ENCODE measurements at places on chromosomes 16 and 17.

- peak; percentile 5 for DNase-seq
Measured at GRCh38 chr16:56193951-56194726, 2.9 kb downstream of the GNAO1 start.

GRCh38 chr16:3553138-3553923, 23.9 kb downstream of the NLRC3 start:
- DNase-seq: no peak

GRCh38 chr17:63841350-63842172, 924 bp downstream of the SMARCD2 start:
- DNase-seq: no peak

DNA sequence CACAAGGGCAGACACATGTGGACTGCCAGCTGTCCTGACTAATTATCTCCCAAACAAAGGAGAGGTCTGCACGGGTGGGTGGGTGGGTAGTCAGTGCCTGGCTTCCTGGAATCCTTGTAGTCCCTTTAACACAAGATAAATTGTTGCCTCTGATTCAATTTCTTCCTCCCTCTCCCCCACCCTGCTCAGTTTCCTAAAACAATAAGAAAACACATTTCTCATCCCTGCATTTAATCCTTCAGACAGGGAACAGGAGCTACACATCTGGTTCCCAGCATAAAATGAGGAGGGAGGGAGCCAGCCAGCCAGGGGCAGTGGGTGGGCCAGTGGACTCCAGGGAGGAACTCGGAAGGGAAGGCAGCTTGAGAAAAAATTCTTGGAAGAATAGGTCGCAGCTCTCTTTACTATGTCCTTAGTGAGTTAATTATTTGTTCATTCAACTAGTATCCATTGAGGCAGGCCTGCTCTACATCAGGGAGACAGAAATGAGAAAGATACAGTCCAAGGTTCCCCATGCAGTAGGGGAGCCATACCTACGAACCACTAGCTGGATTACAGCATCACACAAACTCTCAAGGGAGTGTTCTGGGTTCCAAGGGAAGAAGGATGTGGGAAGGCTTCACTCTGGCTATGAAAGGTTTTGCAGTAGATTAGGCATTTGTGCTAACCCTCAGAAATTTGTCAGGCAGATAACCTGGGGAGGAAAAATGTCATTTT, 58.3 kb downstream of the CCT6B start:
- DNase-seq: no peak

DNA sequence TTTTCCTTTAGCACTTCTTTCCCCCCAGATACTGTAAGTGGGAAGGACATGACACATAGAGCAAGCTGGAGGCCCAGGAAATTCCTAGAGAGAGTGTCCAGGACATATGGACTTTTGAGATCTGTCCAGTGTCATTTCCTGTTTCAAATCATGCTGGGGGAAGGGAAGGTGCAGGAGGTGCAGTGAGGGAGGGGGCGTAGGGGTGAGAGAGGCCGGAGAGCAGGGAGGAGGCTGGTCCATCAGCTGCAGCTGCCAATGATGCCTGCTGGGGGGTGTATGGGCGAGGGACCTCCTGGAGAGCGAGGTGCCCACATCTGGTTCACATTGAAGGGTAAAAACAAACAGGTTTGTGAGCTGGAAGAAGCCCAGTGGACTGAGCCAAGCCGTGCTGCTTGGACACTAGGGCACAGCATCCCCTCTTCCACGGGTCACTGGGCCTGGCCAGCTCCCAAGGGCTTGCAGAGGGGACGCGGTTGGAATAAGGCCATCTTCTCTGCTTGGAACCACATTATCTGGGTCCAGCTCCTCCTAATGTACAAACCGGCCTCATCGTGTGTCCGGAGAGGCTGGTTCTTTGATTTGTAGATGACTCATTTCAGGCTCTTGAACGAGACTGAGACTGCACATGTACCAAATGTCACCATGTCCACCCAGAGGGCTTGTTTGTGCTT, 70.4 kb upstream of the SMURF2 start:
- no peak for DNase-seq

DNA sequence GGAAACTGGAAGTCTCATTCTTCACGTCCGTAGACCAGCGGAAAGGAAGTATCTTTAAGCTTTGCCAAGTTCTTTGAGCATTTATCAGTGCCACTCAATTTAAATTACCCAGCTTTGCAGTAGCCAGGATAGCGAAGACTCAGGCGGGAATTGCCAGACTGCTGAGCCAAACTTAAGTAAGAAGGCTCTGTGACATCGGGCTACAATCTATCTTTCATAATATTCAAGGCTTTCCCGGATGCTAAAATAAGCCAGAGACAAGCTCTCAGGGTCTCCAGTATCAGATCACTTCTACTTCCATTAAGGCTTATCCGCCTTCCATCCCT, 436 bp upstream of the BRIP1 start:
- DNase-seq: no peak

DNA sequence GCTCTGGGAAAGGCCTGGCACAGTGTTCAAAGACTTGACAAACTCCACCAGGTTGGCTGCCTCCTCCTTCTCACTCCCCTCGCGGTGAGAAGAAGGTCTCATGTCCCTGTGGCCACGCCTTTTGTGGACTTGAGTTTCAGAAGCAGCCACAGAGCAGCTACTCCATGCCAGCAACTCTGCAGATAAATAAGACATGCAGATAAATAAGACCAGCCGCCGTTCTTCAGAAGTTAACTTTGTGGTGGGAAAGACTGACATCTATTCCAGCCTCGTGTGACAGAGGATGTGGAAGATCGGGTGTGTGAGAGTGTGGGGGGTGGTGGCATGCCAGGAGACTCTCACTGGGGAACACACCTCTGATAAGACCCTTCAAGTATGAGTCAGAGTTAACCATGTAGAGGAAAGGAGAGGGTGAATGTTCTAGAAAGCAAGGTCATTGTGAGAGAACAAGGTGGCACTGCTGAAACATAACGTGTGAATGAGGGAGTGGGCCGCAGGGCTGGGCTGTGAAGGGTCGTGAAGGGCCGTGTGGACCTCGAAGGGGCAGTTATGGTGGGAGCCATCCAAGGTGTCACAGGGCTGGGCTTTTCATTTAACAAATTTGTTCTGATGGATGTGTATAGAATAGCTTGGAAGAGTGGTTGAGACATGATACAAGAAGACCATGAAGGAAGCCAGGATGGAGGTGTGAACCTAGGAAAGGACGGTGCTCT, 830 bp downstream of the SPACA3 start:
- no peak for DNase-seq

DNA sequence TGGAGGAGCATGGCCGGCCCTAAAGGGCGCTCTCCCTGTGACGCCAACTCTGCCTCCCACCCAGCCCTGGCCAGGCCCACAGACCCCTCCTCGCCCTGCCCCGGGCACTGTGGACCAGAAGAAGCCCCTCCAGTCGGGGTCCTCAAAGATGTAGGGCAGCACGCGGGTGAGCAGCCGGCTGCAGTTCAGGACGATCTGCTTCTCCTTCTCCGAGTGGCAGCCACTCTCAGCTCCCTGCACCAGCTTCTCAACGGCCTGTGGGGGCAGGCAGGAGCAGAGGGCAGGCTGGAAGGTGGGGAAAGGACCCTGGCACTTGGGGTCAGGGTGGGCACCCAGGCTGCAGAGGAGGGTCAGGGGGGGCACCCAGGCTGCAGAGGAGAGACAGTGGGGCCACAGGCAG, 8.9 kb downstream of the HID1 start:
- DNase-seq: no peak

- peak; percentile 13 for DNase-seq
Measured at GRCh38 chr16:72241930-72242329, 70.0 kb upstream of the PMFBP1 start.

GRCh38 chr16:35188288-35189155, 1729.1 kb downstream of the TP53TG3F start:
- no peak for DNase-seq

DNA sequence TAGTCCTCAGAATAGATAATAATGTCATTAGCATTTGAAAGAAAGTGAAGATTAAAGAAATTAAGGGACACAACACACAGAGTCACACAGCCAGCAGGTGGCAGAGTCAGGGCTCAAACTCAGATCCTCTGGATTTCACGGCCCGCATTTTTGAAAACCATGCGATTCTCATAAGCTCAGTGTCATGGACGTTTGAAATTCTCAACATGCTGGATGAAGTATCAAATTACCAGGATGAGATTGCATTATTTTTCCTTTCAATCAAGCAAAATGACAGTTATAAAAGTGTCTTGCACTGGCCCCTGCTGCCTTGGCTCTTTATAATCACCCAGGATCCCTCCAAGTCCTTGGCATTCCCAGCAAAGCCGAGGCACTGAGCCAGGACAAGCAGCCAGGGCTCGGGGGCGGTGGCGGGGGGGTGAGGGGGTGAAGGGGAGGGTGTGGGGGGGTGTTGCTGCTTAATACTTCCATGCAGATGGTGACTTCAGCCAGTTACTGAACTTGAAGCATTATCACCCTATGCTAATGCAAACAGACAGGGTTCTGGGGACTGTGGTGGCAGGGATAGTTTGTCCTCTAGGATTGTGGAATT, 6.6 kb upstream of the BMERB1 start:
- DNase-seq: peak; percentile 37

DNA sequence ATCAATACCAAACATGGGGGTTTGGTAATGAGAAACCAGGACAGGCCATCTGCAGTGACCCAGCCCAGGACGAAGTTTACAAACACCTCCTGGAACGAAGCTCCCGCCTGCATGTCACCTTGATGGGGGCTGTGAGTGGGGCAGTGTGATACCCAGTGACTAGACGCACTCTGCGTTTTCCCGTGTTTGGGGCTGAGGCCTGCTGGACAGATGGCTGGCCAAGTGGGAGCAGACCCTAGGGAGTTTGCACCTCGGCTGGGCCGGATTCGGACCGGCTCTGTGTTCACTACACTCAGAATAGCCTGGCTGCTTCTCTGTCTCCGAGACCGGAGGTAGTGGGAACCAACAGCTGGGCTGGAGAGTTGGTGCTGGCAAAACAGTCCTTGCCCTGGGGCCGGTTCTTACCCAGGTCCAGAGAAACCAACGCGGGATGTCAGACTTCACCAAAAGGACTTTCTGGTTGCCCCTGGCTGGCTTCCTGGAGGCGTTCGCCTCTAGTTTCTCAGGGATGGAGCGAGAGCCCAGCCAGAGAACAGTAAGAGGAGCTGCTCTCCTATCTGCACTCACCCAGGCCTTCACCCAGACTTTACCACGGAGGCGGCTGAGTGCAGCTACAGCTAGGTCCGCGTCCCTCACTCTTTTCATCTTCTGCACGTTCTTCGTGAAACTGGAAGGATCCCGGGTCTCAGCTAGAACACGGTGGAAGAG, 20.4 kb downstream of the CARHSP1 start:
- DNase-seq: no peak

DNA sequence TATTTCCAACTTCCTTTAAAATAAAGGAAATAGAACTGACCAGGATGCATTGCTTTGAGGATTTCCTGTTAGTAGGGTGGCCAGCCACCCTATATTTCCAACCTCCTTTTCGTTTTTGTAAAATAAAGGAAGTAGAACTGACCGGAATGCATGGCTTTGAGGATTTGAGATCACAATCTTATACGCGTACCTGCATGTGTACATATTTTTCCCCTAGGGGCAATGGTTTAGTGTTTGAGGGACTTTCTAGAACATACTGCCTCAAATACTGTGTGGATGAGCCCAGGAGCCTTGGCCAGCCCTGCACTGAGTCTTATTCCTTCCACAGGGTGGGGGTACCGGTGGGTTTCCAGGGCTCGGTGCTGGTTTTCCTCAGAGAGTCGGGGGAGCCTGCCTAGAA, 25.6 kb downstream of the MAPK8IP3 start:
- DNase-seq: no peak

GRCh38 chr16:12646098-12646489, 157.6 kb downstream of the CPPED1 start:
- no peak for DNase-seq

GRCh38 chr16:49740256-49740655, 115.7 kb downstream of the ZNF423 start:
- DNase-seq: no peak

DNA sequence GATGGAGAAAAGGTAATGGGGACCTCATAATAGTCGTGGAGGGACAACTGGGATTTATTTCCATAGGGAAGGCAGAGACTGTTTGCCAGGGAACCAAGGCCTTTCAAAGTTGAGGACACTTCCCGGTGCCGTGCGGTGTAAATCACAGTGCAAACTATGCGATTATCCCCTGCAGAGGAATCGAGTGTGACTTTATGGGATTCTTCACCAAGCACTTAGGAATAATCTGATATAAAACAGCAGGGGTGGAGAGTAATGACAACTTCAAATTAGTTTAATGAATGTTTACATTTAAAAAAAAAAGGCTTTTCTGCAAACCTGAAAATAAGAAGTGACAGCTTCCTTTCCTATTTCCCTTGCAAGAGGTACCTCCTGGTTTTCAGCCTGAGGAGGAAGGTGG, 538.2 kb downstream of the MAF start:
- no peak for DNase-seq

- no peak for DNase-seq
Measured at GRCh38 chr17:41048441-41048840, 1.3 kb upstream of the KRTAP2-1 start.

GRCh38 chr16:68767581-68767980, 30.5 kb downstream of the CDH1 start:
- DNase-seq: no peak

- no peak for DNase-seq
Measured at GRCh38 chr16:73101568-73101967, 53.6 kb upstream of the ZFHX3 start.

- DNase-seq: no peak
Measured at GRCh38 chr17:49815761-49816281, 27.3 kb downstream of the KAT7 start.

- no peak for DNase-seq
Measured at GRCh38 chr16:46974352-46974751, 878 bp upstream of the DNAJA2 start.

- no peak for DNase-seq
Measured at GRCh38 chr16:70589998-70590471, 56.3 kb upstream of the IL34 start.

DNA sequence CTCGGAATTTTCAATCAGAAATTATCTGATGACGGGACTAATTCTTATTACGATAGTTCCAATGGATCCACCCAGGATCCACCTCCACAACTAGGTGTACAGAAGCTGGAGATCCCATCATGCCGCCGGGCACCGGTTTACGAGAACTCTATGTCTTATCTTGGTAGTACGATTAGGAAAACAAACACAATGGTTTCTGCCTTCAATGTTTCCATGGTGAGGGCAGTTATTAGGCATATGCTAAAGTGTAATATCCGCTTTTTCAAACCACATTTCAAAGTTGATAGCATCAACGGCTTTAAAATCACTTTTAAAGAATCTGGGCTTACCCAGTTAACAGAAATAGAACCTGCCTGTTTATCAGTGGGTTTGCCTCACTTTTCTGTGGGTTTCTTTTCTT, 705.7 kb downstream of the MAF start:
- DNase-seq: no peak

- no peak for DNase-seq
Measured at GRCh38 chr17:8475781-8476180, 40.1 kb downstream of the NDEL1 start.
